ENCODE measurements at places on chromosomes 6 and 20.
A peak's percentile ranks its signal among the peaks of the same experiment; 100 is the strongest.

GRCh38 chr6:168213121-168213524, 106.5 kb downstream of the DACT2 start:
- DNase-seq, result no peak

DNA sequence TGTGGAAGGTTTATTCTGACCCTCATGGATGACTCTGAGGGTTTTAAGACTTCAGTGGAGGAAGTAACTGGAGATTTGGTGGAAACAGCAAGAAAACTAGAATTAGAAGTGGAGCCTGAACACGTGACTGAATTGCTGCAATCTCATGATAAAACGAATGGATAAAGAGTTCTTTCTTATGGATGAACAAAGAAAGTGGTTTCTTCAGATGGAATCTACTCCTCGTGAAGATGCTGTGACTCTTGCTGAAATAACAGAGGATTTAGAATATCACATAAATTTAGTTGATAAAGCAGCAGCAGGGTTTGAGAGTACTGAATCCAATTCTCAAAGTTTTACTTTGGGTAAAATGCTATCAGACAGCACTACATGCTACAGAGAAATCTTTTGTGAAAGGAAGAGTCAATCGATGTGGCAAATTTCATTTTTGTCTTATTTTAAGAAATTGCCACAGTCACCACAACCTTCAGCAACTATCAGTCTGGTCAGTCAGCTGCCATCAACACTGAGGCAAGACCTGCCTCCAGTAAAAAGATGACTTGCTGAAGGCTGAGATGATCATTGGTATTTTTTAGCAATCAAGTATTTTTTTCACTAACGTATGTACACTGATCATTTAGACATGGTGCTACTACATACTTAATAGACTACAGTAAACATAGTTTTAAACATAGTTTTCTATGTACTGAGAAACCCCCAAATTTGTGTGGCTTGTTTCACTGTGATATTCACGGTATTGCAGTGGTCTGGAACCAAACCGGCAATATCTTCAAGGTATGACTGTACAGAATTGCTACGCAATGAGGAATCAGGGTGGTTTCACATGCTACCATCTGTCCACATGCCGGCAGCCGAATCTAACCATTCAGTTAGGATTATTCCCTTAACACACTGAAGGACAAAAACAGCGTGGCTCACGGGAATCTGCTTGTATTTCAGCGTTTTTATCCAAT, 149.0 kb downstream of the MYB start:
- no peak for DNase-seq

DNA sequence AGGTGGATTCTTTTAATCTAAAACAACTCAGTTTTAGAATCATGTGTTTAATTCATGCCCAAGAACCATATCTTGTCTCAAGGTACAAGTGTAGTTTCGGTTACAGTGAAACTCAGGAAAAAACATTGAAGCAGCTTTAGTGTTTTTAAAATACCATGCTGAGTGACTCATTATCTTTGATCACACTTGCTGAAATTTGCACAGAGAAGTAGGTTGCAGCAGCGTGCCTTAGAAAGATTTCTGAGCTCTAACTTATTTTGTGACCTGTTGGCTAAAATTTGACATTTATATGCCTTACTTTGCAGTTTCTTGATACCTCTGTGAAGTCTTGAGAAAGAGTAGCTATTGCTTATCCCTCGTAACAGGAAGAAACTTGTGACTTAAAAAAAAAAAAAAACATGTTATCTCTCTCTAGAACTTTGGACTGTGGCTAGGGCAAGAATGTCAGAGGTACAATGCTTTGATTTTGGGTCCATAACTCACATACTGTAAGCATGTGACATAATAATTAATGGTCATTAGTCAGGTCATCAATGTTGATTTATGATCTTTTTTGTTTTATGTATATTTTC, 34.5 kb upstream of the FUCA2 start:
- no peak for DNase-seq

DNA sequence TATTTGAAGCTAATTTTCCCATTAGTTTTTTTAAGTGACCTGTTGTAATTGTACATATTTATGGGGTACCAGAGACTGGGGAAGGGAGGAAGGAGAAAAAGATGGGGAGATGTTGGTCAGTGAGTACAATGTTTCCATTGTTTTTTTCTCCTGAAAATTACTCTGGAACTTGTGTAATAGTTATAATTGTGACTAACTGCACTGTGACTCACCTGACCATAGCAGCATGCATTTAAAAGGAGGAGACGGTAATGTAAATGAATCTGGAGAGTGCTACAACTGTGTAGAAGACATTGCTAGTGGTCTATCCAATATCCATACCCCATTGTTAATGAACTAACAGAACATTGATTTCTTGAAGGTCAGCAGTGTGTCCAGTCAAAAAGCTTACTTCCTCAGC, 133.4 kb downstream of the RFPL4B start:
- no peak for DNase-seq

GRCh38 chr6:43247114-43247999, 4.1 kb downstream of the TTBK1 start:
- DNase-seq, result peak; percentile 55

DNA sequence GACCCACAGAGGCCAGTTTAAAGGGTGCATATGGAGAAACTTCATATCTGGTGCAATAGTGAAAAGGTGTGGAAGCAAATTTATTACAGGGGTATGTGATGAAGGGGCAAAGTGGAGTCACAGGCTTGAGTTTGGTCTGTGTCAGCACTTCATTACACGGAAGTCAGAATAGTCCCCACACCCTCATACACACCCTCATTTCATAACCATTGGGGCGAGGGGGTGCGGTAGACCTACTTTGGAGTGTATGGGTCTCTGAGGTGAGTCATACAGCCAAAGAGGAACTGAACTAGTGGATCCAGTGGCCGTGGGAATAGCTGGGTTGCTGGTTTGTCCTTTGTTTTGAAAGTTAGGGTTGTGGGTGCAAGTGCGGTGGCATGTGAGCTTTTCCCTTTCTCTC, 3.3 kb downstream of the TM9SF4 start:
- no peak for DNase-seq

DNA sequence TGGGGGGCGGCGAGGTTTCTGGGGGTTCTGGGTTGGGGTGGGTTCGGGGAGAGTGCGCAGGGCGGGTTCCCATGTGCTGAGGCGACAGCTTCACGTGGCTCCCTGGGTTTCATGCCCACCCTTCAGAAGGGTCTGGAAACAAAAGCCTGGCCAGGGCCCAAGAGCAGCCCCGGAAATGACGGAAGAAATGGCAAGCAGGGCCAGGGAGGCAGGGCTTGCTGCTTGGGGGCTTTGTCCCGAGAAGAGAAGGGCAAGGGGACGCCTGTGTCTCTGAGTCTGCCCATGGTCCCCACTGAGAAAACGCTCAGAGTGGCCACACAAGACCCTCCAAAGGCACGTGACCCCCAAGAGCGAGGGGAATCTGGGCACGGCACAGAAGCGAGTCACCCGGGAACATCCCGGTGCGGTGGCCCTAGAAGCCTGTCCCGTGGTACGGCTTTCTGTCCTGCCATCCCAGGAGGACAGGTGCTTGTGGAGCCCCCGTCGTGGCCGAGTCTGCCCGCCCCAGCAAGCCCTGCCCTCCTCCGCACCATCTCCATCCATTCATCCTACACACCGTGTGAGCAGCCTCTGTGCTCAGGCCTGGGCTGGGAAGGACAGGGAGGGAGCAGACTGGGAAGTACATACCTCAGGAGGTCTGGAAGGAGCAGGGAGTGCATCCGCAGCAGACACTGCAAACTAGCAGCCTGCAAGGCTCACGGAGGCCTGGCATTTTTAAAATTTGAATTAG, 9.0 kb downstream of the NPEPL1 start:
- no peak for DNase-seq

DNA sequence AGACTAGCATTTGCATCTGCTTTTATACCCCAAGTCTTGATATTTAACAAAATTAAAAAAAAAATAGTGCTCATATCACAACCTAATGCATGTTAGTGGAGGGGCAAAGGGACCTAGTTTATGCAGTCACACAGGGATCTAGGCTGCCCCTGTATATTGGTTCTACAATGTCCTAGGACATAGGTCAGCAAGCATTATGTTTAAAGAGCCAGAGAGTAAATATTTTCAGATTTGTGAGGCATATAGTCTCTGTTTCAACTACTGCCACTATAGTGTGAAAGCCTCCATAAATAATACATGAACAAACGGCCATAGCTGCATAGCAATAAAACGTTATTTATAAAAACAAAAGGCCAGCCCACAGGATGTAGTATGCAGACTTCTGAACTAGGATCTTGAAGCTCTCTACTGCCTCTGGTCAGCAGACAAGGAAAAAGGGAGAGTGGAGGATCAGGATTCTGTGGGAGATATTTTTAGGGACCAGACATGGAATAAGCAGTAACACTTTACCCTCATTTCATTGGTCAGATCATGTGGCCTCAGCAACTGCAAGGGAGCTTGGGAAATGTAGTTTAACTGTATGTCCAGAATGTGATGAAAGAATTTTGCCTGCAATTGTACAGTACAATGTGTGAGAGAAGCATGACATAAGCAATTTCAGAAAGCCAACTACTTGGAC, 414.2 kb upstream of the SPTLC3 start:
- DNase-seq, result peak; percentile 26

GRCh38 chr6:33547499-33547898, 32.6 kb downstream of the BAK1 start:
- DNase-seq, result no peak

GRCh38 chr6:93087606-93088005, 331.8 kb downstream of the EPHA7 start:
- no peak for DNase-seq

- no peak for DNase-seq
Measured at GRCh38 chr20:58330687-58331086, 21.2 kb downstream of the RAB22A start.

DNA sequence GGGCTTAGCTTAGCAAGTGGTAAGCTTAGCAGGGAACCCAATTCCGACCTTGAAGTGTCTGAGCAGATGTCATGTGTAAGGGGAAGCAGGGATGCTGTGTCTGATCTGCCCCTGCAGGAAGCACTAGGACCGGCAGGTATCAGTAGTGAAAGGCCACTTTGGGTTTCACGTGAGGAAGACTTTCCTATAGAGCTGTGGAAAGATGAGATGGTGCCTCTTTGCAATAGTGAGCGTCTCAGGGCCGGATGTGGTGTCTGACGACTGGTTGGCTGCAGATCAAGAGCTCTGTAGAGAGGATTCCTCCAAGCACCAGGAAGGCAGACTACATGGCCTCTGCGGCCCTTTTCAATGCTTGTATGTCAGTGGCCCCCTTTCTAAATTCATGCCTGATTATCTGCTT, 98.3 kb downstream of the TIAM2 start:
- no peak for DNase-seq

DNA sequence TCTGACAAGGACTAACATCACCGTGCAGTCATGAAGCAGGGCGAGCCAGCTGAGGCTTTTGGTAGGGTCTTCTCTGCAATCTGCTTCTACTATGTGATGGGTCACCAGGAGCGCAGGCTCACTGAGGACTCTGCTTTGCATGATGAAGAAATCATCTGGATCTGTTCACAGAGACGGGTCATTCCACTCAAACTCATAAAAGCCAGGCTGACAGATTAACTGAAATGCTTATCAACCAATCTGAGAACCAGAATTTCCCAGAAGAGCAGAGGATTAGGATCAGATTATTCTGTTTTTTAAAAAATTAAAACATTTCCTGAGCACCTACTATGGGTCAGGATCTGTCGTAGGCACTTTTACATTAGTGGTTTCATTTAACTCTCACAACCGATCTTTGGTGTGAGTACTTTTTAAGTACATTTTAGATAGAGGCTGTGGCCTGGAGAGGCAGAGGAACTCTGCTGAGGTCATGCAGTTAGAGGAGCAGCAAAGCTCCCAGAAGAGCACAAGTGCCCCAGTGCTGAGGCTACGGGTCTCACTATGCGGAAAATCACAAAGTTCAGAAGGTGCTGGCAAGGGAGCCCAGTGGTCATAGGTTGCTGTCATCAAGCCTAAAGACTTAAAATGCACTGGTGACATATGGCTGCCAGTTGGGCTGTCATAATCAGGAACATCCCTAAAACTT, 109.1 kb downstream of the BACH2 start:
- DNase-seq, result no peak

DNA sequence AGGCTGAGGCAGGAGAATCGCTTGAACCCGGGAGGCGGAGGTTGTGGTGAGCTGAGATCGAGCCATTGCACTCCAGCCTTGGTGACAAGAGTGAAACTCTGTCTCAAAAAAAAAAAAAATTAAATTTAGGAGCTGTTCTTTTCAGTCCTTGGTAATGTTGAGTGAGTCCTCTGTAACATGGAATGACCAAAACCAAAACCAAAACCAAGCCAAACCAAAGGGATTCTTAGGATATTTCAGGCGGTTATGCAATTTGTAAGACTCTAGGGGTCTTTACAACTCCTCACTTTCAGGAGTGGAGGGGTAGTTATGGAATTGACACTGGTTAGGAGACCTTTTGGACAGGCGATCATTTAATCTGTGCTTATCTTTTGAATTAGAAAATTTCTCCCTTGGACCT, 15.8 kb downstream of the TIAM2 start:
- DNase-seq, result no peak

DNA sequence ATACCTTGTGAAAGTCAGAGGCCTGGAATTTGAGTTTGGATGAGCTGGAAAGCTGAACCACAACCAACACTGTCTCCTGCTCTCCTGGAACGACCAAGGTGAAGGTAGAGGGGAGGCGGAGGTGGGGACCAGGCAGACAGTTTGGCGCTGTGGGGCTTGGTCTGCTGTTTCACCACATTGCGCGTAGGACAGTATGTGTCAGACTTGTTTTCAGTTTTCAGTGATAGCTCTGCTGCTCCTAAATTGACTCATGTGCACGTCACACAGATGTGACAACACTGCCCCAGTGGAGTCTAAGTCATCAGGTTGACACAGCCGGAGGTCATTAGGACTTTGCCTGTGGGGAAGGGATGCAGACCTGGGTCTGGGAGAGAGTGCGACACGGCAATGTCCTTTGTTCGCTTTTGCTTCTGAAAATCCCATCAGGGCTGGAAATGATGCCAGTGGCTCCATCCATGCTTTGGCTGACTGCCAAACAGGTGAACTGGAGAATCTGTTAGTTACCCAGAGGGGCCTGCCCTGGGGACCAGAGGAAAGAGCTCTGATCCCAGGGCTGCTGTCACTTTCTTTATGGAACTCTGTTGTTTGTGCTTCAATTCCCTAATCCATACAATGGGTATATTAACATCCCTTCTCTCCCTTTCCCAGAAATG, 255.5 kb downstream of the CDC5L start:
- no peak for DNase-seq

DNA sequence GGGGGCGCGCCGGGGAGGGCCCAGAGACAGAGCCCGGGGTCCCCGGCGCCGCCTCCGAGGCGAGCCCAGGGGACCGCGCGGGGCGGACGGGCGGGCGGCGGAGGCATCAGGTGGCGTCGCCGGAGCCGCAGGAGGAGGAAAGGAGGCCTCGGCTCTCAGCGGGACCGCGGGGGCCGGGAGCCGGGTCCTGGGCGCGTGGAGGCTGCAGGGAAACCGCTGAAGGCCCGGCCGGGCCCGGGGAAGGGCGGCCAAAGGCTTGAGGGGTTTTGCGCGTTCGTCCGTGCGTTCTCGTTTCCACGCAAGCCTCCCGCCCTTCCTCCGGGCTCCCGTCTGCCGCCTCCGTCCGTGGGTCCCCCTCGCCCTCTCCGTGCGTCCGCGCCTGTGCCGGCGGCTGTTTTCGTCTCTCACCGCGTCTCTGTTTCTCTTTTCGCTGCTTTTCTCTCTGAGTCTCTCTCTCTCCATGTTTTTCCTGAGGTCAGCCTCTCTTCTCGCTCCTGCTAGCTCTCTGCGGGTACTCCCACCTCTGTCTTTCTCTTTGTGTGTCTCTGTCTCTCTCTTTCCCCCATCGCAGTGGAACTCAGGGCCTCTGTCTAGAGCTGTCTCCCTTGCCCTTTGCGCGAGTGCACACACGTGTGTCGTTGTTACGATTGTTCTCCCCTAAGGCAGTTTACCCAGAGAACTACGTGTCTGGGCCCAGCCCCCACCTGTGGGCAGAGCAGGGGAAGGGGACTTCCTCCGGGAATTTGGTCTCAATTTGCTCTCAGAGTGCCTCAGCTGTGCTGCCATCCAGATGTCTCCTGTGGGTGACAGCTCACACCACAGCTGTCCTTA, 2.1 kb downstream of the IRF4 start:
- no peak for DNase-seq
